Trophoblast cell (in vitro differentiated cells and primary cell): ENCODE measurements at places on chromosomes 11 and 22.

GRCh38 chr11:72234920-72235319, 9.1 kb downstream of the PHOX2A start:
- DNase-seq: no peak

DNA sequence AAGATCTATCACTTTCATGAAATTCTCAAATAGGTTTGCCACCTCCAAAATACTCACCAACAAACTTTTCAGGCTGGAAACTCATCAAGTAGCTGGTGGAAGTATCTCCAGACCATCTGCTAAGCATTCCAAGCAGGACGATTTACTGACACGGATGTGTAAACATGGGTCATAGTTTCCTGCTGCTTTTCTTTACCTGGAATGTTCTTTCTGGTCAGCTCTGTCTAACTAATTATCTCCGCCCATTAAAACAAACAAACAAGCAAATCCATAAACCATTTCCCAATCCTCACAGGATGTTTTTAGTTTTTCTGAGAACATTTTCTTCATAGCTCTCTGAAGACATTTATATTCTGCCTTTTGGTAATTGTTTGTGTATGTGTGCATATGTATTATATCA, 397.0 kb downstream of the METTL15 start:
- DNase-seq: no peak

DNA sequence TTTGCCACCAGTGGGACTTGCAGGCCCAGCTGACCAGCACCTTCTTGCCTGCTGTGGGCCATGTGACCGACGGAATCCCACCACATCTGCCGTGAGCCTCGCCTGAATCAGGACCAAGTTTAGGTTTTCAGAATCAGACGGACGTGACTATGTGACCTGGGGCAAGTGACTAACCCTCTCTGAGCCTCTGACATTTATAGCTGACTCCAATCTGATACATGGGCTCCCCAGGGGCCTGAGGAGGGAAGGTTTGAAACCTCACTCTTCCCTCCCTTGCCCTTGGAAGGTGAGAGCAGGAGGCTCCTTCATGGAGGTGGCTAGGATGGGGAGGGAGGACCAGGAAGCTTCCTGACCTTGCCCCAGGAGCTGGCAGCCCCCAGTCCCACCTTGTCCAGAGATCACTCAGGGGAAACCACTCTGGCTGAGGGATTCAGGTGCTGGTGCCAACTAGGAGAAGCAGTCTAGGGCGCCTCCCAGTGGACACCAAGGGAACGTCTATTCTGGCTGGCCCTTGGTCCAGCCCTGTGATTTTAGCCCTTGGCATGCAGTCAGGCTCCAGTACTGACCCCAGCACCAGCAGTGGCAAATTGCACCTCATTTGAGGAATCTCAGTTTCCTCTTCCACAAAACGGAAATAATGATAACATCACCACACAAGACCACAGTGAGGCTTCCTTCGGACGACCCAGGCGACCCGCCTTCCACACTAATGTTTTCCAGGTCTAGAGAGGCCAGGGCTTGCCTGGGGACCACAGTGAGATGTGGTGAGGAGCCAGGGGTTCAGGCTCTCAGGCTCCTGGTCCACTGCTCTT, 47.2 kb upstream of the SYT7 start:
- peak; percentile 93 for DNase-seq

- DNase-seq: no peak
Measured at GRCh38 chr11:122920579-122920978, 38.0 kb downstream of the JHY start.

DNA sequence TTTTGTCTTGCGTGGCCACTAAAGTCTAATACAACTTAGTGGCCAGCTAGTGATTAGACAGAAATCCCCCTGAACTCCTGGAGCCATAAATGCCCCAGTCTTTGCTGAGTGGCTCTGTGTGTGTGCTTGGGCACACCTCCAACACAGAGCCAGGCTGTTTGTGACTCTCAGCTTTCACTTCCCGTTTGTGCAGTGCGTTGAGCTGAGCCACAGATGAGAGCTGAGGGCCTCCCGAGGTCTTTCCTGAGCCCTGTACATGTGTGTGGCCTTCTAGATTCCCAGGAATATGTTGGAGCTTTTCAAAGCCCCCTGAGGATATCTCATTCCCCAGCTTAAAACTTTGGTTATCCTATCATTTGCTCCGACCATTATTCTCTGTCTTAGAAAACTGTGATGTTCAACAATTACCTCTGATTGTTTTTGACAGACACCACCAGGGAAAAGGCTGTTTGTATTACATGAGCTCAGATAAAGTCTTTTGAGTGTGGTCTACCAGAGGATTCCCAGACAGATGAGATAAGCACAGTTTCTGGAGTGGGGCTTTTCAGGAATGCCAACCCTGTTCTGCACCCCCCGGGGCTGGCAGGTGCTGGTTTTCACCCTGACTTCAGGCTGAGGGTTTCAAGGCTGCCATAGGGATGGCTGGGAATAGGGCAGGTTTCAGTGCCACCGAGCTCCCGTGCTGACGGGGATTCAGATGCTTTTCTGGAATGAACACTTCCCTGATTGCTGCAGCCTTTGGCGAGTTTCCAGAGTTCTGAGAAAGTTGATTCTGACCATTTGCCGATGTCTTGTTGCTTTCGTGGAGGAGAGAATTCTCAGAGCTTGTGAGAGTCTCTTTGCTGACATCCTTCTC, 23.8 kb downstream of the IGHMBP2 start:
- DNase-seq: no peak

DNA sequence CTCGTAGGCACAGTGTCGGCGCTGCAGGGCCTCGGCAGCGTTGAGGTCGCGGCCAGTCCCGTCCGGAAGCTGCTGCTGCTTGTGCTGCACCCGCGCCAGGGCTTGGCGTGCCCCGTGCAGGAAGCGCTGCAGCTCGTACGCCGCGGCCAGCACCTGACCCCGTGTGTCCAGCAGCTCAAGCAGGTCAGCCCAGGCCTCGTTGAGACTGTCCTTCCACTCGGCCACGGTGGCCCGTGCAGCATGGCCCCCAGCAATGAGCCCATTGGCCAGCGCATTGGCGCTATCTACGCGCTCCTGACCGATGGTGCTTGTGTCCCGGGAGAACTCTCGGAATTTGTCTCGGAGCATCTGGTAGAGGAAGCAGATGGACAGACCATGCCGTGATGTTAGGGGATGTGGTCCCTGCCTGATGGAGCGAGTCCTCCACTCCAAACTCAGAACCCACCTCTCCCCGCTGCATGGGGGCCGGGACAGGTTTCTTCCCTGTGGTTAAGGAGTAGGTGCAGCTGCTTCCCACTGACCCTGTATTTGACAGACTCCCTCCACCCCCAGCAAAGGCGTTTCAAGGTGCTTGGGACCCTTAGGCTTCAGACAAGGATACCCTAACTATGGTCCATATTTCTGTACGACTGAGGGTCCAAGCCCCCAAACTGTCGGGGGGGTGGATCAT, 13.8 kb upstream of the RBM4B start:
- no peak for DNase-seq
